ENCODE measurements at places on chromosomes 6 and 20.

DNA sequence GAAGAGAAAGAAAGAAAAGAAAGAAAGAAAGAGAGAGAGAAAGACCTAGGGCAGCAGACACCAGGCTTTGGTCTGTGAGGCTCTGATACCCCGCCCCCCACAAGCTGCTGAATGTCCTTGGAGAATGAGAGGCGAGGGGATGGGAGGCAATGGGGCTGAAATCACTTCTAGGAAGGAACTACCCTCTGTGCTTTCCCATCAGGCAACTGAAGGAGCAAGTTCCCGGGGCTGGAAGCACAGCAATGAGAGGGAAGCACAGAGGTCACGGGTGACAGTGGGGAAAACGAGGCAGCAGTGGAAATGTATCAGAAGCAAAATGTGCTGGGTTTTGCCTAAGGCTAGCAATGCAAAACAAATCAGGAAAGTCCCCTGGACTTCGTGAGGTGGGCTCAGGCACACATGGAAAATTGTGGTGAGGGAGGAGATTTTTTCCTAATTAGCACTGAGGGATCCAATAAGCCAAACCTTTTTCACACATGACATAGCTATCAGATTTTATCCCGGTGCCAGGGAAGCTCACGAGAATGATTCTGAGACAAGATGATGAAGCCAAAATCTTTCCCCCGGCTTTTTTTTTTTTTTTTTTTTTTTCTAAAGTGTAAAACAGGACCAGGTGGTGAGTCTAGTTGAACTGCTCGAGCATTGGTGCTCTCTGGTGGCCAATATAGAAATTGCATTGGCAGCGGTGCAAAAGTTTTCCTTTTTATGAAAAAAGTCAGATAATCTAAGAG is 16.8 kb upstream of the ARFGEF2 start:
- DNase-seq: peak; percentile 60

DNA sequence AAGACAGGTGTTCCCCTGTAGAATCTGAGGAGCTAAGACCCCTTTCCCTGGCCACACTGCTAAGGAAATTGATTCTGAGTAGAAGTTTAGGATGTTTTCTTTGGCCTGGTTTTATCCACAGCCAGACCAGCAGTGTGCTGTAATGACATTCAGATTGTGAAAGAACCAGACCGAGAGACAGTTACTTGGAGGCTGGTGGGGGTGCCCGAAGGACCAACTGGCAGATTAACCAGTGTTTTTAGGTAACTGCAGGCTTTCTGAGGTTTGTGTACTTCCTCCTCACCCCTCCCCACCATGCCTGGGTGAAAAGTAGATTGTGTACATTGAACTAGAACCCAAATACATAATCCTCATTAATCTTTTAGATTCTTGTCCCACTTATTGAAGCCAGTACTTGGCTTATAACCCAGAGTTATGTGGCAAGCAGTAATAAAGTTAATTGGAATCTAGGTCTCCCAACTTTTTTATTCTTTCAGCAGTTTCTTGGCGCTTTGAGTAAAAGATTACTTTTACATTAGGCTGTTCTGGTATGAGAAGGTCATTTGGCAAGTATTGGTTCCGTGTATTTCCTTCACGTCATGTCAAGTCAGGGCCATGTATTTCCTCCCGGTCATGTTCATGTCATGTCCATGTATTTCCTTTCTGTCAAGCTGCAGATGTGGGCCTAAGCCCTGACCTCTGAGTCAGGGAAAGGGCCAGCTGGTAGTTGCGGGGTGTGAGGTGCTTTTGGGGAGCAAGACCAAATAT is 93.7 kb downstream of the TCP11 start:
- no peak for DNase-seq

- DNase-seq: no peak
Observed at GRCh38 chr6:22457996-22458395, 111.4 kb upstream of the HDGFL1 start.

DNA sequence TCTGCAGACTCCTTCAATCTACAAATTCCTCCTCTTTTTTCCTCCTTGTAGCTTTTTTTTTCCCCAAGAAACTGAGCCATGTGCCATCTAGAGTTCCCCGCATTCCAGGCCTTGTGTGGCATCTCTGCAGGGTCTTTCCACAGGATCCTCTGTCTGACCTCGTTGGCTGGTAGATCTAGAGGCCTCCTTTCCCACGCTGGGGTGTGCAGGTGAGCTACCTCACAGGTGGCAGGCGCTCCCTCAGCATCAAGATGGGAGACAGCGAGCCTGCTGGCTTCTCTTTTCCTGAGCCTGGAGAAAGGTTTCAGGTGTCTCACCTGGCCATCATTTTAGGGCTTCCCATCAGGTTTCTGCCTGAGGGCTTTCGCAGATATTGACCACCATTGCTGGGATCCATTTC is 9.6 kb upstream of the NELFCD start:
- peak; percentile 17 for DNase-seq

- no peak for DNase-seq
Observed at GRCh38 chr20:54116550-54117235, 46.3 kb upstream of the BCAS1 start.

All from ecto neural progenitor cell (in vitro differentiated cells).